ENCODE measurements at places on chromosomes 3 and 15.

- DNase-seq = no peak
Measured at GRCh38 chr3:190208196-190208595, 87.5 kb upstream of the P3H2 start.

GRCh38 chr15:40737048-40737447 is 18.0 kb downstream of the RMDN3 start:
- DNase-seq = no peak

DNA sequence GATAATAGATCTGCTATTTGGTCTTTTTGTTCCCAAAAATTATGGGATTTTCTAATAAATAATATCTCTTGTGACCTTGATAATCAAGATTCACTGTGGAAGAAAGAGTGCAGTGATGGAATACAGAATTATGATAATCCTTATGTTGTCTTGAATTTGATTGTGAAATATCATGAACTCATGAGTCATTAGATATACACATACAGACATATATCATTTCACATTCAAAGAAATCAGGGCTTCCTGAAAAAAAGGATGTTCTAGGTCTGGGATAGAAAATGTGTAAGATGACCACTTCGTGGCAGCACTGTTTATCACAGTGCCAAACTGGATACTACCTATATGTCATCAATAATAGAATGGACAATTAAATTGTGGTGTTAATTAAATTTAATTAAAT is 97.7 kb downstream of the DPH6 start:
- DNase-seq = no peak

- no peak for DNase-seq
Measured at GRCh38 chr3:54506603-54507002, 384.3 kb downstream of the CACNA2D3 start.

- no peak for DNase-seq
Measured at GRCh38 chr15:101187820-101188636, 63.8 kb downstream of the CHSY1 start.
